ENCODE measurements at places on chromosomes 3 and 15. TPM values are rescaled to one million over a fixed set of nuclear protein-coding genes. Genes with fewer than 3 reads are reported as not detected.

NR2F2 gene
- total RNA-seq, result 24.6 TPM

AMIGO3 gene
- total RNA-seq, result not detected

SLC22A13 gene
- total RNA-seq, result 0.21 TPM

P3H2 gene
- 9.0 TPM for total RNA-seq

POMGNT2 gene
- total RNA-seq, result 28.8 TPM

GOLGA8R gene
- total RNA-seq, result not detected

GRCh38 chr15:96329403-96329981 is 1.0 kb upstream of the NR2F2 start:
- peak; percentile 13 for DNase-seq

GRCh38 chr15:60272623-60273022 is 125.2 kb downstream of the ANXA2 start:
- no peak for DNase-seq

DNA sequence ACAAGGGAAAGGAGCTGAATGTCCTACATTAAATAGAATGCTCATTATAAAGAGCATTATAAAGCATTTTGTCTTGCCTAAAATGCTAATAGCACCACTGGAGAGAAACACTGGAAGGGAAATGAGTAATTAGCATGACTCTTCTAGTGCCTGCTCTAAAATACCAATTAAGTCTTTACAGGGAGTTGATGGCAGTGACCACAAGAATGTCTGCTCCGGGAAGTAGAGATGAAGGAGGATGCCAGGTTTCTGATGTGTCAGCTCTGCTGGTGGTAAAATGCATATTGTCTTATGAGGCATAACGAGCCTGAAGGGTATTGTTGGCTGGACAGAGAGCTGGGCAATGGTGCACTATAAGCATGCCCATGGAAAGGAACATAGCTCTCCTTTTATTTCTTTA is 49.5 kb downstream of the MYLK start:
- DNase-seq, result no peak

GRCh38 chr3:136036306-136036705 is 70.8 kb downstream of the PPP2R3A start:
- DNase-seq, result no peak

GRCh38 chr3:49183873-49184272 is 12.5 kb downstream of the KLHDC8B start:
- no peak for DNase-seq

DNA sequence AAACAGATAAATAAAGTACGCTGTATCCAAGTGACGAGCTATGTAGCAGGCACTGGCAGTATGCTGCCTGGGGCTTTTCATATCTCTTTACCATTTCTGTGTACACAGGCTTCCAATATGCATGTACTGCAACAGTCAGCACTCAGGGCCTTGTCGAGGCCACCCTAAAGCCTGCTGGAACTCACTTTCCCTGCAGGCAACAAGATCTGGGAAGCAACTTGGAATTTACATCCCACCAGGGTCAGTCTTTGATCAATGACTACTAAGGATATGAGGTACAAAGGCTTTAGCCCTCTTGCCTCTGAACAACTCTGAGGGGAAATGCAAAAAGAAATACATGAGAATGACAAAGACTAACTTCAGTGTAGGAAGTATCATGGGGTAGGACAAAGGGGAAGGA is 101.8 kb upstream of the ARL6 start:
- no peak for DNase-seq

DNA sequence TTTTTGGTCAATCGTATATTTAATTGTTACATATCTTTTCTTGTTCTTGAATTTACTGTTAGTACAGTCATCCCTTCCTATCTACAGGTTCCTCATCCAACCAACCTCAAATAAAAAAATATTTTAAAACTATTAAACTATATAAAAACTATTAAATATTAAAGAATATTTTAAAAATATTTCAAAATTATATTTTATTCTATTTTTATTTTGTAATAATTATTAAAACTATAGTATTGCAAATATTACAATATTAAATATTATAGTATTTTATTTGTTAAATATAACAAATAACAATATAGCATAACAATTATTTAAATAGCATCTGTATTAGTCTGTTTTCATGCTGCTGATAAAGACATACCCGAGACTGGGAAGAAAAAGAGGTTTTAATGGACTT is 357.9 kb upstream of the GOLIM4 start:
- DNase-seq, result no peak

- peak; percentile 53 for DNase-seq
These were observed 3.1 kb upstream of the CDV3 start for GRCh38 chr3:133570139-133570936.

- DNase-seq, result no peak
These were observed 9.0 kb downstream of the CHRD start for GRCh38 chr3:184388936-184389230.

- DNase-seq, result no peak
These were observed 35.6 kb upstream of the FGF7 start for GRCh38 chr15:49387471-49387870.

DNA sequence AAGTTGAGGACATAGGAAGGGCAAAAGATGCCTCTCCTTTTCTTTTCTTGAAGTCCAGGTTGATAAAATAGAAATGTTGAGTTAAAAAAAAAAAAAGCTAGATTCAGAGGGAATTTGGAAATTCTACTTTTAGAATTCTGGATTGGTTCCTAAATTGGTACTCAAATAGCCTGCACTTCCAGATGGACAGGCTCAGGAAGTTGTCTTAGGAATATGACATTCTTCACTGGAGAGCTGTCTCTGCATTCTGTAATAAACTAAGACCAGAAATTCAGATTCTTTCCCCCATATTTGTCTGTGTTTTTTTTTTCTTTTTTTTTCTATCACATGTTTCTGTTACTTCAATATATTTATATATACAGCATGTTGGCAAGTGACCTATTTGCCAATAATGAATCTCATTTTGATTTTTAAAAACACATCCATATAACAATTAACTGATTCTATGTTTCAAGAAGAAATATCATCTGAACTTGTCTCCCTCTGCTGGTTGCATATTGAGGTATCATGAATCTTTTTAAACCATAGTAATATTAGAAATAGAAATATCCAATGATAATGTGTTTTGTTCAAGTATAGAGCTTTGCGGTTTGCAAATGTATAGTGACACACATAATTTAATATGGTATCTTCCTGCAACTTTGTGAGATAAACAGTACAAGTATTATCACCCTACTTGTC is 8.5 kb upstream of the LSAMP start:
- DNase-seq, result no peak
